Inflammatory macrophage treated with lipopolysaccharide for 4 hours (primary cell): ENCODE measurements at places on chromosomes 2 and 18.

DNA sequence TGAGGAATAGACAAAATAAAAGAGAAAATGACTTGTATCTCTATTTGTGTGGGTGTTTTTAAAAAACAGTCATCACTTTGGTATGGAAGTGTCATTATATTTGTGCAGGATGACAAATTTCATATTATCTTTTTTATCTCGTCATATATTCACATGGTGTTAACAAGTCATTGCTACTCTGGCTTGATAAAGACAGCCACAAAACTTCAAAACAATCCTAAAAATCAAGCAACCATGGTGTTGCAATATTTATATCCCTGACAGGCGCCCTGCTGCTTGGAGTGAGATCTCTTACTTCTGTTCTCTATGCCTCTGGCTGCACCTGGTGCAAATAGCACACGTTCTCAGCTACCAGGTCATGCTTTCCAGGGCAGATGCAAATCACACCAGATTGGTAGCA lies 278.0 kb upstream of the EPHA4 start:
- no peak for DNase-seq

- DNase-seq, result no peak
Measured at GRCh38 chr2:18339326-18339725, 221.1 kb downstream of the RDH14 start.

GRCh38 chr2:80429251-80429650 lies 124.7 kb upstream of the LRRTM1 start:
- DNase-seq, result no peak

- DNase-seq, result no peak
Measured at GRCh38 chr18:37422116-37422515, 143.5 kb downstream of the CELF4 start.

DNA sequence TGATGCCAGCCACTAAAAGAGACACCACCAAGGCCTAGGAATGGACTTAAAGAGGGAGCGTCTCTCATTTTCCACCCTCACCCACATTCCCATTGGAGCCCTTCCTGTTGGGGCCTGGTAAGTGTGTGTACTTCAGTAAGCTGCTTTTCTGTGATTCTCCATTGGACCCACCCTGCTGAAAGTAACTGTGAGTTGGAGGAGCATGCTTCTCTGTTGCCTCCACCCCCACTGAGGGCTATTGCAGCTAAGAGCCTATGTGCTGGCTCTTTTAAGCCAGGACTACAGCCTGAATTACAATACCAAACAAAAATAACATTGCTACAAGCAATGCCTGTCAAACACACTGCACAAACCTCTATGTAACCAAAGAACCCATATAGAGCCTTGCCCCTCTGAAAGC lies 81.1 kb downstream of the TRABD2A start:
- DNase-seq, result no peak

DNA sequence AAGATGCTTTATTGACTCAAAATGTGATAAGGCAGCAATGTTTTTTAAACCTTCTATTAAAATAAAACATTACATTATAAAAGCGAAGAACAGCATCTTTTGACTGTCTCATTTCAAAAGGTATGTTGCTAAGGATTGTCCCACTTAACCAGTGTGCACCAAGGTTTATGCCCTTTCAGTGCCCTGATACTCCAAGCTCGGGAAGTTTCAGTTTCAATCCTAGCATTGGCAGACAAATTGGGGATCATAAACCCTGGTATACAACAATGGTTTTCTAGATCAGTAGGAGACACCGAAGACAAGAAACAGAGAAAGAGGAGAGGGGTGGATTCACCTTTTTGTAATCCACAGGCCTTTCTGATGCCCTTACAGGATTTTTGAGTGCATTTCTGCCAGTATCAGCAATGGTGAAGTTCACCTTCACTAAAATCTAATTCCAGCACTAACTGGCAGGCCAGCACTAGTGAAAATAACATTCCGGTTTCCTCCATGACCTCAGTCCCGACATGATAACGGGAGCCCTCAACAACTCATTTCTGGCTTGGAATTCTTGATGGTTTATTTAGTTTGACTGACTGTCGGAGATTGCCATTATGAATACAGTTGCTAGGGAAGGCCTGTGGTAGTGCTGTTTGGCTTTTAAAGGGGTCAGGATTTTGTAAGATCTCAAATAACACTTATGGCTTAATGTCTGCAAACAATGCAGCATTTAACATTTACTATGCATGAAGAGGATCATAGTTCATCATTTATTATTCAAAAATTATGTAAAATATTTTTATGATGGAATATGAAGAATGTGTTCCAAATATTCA lies 33.3 kb upstream of the FIGN start:
- no peak for DNase-seq

DNA sequence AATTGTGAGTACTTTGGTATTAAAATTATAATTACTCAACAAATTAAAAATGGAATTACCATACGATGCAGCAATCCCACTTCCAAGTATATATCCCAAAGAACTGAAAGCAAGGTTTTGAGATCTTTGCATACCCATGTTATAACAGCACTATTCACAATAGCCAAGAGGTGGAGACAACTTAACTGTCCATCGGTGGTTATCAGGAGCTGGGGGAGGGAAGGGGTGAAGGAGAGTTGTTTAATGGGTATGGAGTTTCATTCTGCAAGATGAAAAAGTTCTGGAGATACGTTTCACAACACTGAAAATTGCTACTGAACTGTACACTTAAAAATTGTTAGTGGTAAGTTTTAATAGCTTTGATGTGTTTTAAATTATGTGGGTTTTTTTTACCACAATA lies 25.7 kb downstream of the RAB10 start:
- DNase-seq, result no peak

- no peak for DNase-seq
Measured at GRCh38 chr2:219269362-219270054, 9.7 kb upstream of the DNAJB2 start.
